Stimulated activated CD4-positive, alpha-beta T cell treated with anti-CD3 and anti-CD28 coated beads, TNF-alpha, amount 100 ng/mL, for 4 hours (primary cell): ENCODE measurements at places on chromosomes 1 and 21.
A peak's percentile ranks its signal among the peaks of the same experiment; 100 is the strongest.

DNA sequence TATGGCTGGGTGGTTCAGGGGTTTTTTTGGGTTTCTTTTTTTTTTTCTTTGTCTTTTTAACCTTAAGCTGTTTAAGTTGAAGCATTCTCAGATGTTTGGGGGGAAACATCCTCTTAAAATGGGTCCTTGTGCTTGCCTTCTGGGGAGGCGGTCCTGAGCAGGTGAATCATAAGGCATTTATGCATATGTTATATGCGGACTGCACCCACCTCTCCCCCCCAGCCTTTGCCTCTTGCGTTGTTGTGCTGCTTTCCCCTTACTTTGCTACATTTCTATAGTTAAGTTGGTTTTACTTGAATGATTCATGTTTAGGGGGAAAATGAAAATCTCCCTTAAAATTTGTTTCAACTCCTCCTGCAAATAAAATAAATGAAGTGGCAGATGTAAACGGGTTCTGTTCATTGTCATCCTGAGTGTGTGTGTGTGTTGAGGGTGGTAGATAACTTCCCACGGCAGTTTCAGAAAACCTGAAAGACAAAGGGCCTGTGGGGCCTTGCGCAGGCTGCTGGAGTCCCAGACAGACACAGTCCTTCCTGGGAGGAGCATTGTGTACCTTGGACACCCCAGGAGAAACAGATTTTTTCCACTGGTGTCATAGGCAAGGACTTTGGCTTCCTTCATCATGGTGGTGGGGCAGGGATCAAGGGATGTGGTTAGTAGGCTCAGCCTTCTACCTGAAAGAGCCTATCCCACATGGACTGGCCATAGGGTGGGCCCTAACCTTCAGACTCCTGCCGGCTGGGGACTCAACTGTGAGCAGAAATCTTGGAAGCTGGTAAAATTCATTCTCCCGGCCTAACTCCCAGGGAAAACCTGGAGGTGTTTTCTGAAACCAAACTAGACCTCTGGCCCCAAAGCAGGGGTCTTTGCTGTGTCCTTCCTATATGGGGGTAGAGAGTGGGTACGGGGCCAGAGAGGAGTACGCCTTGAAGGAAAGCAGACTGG is 926 bp upstream of the SH3D21 start:
- no peak for DNase-seq

GRCh38 chr21:25025596-25025995 is 581.7 kb downstream of the MRPL39 start:
- DNase-seq: no peak

GRCh38 chr1:39990428-39990827 is 35.5 kb downstream of the MFSD2A start:
- no peak for DNase-seq

DNA sequence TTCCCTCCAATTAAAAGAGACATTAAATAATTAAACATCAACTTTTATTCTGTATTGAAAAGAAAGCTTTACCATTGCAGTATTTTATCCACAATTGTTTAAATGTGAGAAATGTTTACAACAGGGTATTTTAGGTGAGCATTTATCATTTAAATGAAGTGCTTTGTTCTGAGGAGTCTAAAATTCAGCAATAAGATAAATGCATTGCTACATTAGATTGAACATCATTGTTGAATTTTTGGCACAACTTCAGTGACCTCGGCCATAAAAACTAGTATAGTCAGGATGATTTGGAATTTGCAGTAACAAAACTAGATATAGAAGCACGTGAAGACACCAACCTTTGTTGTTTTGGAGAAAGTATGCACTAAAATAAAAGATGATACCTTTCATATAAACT is 692.9 kb downstream of the USP25 start:
- no peak for DNase-seq

GRCh38 chr1:94580367-94581115 is 39.0 kb upstream of the F3 start:
- no peak for DNase-seq

GRCh38 chr1:208977638-208978256 is 605.8 kb upstream of the CAMK1G start:
- DNase-seq: no peak

DNA sequence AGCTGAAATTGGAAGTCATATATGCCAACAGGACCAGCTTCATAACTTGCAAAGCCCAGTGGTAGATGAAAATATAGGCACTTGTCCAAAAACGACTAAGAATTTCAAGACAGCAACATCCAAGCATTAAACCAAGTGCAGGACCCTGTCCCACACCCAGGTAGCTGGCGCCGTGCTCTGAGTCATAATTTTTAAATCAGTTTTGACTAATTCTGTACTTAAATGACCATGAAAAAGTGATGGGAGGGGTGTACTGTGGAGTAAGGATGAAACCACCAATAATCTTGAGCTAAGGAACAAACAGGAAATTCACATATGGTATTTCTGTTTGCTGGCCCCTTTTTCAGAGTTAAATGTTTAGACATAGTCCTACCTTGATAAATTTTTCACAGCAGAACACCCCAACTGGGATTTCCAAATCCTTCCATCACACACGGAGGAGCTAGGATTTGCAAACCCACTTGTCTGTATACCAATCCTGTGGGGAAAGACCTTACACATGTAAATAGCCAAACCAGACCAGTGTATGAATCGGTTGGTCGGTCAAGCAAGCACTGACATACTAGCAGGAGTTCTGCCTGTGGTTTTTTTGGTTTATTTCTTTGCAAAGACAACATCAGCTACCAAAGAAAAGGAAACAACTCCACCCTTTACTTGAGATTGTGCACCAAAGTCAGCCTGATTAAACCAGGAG is 235.7 kb upstream of the RAB4A start:
- no peak for DNase-seq

GRCh38 chr1:114510274-114511031 is 550 bp downstream of the TRIM33 start:
- DNase-seq: peak; percentile 13

GRCh38 chr1:90977522-90977921 is 44.3 kb downstream of the ZNF644 start:
- no peak for DNase-seq

DNA sequence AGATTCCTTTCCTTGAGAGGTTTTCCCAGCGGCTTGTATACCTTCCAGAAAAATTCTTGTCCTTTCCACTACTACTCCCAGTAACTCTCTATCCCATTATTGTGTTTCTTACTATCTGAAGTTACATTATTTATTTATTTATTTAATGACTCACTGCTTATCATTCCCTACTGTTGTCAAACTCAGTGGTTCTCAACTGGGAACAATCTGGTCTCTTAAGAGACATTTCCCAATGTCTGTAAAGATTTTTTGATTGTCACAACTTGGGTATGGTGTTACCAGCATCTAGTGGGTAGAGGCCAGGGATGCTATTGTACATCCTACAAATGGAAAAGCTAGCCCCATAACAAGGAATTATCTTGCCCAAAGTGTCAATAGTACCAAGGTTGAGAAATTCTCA is 771.5 kb upstream of the ADGRL2 start:
- no peak for DNase-seq

DNA sequence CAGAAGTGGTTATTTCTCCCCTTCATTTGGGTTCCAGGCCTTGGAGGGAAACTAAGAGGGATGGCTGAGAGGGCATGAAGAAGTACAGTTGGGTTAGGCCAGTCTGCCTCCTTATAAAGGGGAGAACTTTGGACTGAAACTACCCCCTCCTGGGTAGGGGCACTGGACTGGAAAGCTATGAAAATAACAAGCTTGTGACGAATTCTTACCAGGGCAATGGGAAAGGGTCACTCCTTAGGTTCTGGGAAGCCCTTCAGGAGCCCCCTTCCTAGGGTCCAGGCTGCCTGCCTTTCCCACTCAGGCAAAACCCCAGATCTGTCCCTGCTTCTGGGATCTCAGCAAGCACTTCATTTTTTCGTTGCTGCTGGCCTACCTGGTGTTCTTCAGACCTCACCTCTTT is 9.8 kb upstream of the P3R3URF start:
- no peak for DNase-seq

DNA sequence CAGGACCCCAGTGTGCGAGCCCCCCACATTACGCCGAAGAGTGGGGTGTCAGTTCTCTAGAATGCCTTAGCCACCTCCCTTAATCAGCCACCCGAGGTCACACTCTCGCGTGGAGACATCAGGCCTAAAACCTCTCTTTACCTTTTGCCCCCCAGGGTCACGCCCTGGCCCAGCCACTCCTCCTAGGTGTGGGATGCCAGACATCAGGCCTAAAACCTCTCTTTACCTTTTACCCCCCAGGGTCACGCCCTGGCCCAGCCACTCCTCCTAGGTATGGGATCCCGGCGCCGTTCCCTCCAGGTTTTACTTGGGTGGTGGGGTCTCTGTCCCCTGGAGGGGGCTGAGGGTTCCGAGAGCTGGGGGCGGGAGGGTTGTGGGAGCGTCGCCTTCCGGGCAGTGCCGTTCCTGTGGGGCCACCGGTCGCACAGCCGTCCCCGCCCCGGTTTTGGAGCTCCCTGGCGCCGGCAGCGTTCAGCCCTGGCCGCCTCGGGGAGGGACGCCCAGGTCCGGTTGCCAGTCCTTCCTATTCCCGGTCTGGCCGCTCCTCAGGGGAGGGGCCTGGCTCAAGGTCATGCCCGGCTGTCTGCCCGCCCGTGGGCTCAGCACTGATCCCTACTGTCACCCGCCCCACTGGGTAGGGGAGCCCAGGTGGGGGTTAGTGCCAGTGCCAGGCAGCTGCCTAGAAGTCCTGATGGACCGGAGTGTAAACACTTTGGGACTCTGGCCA is 882 bp downstream of the VPS13D start:
- DNase-seq: no peak

DNA sequence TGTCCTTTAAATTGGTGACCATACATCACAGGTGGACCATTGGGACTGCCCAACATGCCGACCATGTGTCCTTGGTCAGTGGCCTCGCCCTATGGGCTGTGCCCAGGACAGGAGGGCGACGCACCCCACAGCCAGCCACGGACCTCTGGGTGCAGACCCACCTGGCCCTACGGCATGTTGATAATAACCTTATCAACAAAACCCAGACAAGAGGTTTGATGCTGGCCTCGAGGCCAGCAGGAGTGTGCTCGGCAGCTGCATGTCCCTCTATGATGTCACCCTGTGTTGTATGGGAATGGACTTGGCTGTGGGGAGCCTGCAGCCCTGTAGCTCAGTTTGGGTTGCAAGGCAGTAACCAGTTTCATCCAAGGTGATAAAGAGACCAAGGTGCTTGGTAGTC is 32.1 kb downstream of the SLC37A1 start:
- DNase-seq: no peak

DNA sequence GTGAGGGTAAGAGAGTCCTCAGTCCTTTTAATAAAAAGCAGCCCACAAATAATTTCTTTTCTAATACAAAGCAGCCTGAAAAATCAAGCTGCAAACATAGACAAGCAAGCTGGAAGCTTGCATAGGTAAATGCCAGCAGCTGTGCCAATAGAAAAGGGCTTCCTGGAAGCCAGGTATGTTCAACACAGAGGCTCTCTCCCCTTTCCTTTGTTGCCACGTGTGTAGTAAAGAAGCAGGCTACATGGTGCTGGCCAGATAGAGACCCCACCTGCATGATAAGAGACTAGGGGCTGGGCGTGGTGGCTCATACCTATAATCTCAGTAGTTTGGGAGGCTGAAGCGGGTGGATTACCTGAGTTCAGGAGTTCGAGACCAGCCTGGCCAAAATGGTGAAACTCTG is 50.1 kb upstream of the ERRFI1 start:
- no peak for DNase-seq

DNA sequence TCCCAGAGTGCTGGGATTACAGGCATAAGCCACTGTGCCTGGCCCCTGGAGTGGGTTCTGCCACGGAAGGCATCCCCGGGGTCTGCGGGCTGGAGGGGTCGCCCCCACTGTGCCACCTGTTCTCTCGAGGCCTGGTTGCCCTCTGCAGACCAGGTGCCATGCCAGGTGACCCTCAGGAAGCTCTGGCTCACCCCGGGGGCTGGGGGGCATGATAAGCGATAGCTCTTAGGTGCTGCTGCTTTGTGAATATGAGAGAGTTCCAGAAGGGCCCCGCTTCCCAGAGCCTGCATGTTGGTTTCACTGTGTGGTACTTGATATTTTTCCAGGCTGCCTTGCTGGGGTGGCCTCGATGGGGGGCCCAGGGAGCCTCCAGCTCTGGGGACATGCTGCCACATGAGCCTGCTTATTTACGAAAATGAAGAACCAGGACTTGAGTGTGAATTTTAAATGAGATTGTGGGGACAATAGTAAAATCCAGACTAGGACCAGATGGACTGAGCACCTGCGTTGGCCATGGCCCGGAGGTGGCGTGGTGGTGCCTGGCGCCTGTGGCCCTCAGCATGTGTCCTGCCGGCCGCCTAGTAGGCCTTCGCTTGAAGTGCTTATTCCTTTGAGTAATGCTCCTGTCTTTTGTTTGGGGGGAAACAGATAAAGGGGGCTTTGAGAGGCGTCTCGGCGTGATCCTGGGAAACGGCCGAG is 7.3 kb downstream of the SKI start:
- DNase-seq: no peak

GRCh38 chr1:55197099-55197498 is 18.1 kb downstream of the USP24 start:
- DNase-seq: no peak

DNA sequence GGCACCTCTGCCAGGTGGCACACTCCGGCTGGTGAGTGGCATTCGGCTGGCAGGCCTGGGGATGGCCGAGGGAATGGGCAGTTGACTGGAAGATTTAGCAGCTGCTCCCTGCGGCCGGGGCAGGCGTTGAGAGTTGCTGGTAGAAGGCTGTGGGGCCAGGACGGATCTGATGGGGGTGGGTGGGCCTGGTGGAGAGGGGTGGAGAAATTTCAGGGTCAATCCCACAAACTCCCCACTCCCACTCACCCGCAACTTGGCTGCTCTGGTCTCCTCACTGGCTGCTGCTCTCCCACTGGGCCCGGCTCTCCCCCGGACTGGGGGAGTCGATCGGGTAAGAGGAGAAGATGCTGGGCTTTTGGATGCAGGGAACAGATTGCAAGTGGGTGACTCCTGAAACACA is 2.1 kb downstream of the PSRC1 start:
- no peak for DNase-seq

GRCh38 chr1:206559672-206559995 is 52.3 kb downstream of the RASSF5 start:
- DNase-seq: no peak

GRCh38 chr21:46363698-46364097 is 39.7 kb downstream of the PCNT start:
- DNase-seq: no peak

- peak; percentile 59 for DNase-seq
Observed at GRCh38 chr1:6599141-6599975, 3.3 kb downstream of the KLHL21 start.

- DNase-seq: no peak
Observed at GRCh38 chr1:21590126-21590880, 78.9 kb downstream of the RAP1GAP start.

DNA sequence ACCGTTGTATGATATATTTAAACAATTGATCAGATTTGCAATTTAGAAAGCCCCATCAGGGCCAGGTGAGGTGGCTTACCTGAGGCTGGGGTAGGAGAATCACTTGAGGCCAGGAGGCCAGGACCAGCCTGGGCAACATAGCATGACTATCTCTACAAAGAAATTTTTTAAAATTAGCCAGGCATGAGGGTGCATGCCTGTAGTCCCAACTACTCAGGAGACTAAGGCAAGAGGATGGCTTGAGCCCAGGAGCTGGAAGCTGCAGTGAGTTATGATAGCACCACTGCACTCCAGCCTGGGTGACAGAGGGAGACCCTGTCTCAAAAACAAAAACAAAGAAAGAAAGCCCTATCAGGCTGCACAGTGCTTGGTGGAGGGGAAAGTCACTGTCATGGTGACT is 159.9 kb upstream of the RAB4A start:
- DNase-seq: no peak

GRCh38 chr1:177333936-177334595 is 163.3 kb downstream of the BRINP2 start:
- no peak for DNase-seq

- no peak for DNase-seq
Observed at GRCh38 chr1:17086751-17087150, 32.5 kb downstream of the PADI2 start.

- DNase-seq: no peak
Observed at GRCh38 chr1:96978444-96978843, 256.9 kb downstream of the PTBP2 start.
